ENCODE measurements at places on chromosomes 2 and 18.

DNA sequence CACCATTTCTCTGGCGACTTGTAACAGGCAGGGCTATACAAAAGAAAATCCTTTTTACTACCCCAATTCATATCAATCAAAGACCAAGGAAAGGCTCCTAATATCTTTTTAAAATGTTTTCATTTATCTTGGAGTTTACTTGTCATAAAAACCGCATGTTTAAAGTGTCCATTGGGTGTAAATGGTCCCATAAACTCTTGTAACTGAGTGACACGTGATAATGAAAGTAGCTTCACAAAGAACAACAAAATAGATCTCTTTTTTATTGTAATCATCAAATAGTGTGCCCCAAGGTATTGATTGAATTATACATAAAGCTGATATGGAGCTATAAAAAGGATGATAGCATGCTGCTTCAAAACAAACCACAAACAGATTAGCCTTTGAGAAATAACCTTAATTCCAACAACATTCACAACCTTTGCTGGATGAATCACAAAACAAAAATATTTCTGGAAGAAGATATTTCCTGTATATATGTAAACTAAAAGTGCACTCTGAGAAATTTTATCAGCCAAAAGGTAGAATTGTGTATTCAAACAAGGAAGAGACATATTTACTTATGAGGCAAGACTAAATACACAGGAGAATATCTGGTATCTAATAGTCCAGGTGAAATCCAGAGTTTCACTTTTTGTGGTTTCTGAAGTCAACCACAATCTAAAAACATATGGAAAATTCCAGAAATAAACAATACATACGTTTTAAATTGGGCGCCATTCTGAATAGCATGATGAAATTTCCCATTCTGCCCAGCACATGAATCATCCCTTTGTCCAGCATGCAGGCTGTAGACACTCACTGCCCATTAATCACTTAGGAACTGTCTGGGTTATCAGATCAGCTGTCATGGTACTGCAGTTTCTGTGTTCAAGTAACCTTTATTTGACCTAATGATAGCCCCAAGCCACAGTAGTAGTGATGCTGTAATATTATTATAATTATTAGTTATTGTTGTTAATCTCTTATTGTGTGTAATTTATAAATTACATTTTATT lies 237.5 kb downstream of the PIK3C3 start:
- no peak for DNase-seq

- DNase-seq = no peak
These were observed 45.1 kb upstream of the CD226 start for GRCh38 chr18:69992776-69993175.

DNA sequence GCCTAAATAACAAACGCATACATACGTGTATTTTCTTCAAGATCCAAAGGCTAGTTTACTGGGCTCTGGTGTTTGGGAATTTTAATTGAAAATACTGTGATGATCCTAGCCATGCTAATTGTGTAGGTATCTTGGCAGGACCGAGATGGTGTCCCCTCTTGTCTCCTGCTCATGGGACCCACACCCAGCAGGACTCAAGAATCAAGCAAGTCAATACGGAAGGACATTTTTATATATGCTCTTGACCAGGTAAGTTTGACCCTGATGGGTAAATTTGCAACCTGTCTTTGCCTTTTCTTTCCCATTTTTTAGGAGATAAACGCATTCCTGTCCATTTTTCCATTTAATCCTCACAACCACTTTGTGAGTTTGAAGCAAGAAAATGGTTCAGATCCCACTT lies 111.8 kb upstream of the MYCN start:
- no peak for DNase-seq

GRCh38 chr2:29015701-29016470 lies 34.8 kb downstream of the TOGARAM2 start:
- DNase-seq = no peak

DNA sequence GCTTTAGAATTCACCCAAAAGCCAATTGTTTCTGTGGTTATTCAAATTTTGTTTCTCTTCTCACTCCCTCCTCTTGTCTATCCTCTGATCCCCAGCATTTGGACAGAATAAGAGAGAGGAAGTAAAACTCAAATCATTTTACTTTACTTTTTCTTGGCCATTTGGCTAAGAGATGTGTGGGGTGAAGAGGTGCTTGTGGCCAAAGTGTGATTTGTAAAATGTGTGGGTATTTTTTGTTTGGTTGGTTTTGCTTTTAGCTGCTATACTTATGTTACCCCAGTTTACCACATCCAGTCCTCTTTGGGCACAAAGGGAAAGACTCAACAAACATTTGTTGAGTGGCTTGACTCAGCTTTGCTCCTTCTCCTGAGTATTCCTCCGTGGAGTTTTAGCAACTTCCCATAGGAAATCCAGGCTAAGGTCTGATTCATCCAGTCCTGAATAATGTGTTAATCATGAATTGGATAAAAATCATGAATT lies 109.1 kb upstream of the CYP1B1 start:
- no peak for DNase-seq

GRCh38 chr18:8300751-8301410 lies 308.4 kb upstream of the RAB12 start:
- DNase-seq = no peak

DNA sequence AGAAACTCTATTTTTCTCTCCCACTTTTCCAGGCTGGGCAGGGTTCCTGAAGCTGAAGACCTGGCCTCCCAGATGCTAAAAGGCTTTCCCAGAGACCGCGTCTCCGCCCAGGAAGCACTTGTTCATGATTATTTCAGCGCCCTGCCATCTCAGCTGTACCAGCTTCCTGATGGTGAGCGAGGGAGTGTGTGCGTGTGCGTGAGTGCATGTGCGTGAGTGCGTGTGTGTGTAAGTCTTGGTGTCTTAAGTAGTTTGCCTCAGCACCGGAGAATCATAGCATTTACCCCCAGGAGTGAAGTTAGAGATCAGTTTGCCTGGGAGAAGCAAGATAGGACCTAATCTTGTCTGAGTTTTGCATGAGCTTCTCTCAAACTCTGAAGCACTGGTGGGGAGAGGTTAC lies 73.7 kb downstream of the CDK15 start:
- no peak for DNase-seq

DNA sequence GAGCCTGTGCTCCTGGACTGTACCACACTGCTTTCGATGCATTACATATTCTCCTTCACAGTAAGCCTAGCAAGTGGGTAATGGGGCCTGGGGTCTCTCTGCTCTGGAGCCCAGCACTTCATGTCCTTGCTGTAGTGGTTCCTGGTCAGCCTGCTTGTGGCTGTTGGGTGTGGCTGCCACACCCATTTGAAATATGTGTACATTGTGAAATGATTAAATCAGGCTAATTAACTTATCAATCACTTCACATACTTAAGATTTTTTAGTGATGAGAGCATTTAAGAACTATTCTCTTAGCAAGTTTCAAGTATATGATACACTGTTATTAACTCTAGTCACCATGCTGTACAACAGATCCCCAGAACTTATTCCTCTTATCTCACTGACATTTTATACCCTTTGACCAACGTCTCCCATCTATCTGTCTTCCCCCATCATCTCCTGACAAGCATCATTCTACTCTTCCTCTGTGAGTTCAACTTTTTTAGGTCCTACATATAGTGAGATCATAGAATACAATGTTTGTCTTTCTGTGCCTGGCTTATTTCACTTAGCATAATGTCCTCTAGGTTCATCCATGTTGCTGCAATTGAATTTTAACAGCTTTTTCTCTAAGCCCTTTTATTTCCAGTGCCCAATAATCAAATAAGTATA lies 92.1 kb downstream of the LYPD6 start:
- DNase-seq = no peak

- no peak for DNase-seq
These were observed 139.6 kb upstream of the MYCN start for GRCh38 chr2:15800495-15801329.

DNA sequence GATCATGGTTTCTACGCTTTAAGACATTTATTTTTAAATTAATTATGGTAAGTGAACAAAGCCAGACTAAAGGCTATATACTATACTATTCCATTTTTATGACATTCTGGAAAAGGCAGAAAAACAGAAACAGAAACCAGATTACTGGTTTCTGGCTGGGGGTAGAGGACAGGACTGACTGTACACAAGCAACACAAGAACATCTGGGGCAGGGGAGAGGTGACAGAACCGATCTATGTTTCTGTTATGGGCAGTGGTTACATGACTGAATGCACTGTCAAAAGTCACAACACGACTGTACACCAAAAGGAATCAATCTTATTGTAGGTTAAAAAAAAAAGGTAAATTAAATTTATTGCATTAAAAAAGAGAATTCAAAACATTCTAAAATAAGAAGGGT lies 64.7 kb downstream of the PTPN2 start:
- DNase-seq = no peak

DNA sequence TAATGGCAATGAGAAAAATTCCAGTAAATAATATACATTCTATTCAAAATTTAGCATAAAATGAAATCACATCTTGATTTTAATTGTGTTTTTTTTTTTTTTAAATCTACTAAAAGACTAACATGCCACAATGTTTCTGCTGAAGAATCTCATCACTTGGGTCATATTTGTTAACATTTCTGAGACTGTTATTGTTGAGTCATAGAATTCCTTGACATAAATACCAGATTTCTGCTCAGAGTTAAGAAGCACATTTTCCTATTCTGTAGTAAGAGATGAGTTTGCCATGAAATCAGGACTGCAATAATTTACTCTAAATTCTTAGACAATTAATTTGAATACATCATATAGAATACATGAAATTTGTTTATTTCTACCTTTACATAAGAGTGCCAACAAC lies 154.9 kb upstream of the KYNU start:
- no peak for DNase-seq

- DNase-seq = no peak
These were observed 135.3 kb downstream of the ZNF236 start for GRCh38 chr18:76957384-76958355.

- DNase-seq = no peak
These were observed 249.4 kb upstream of the SLC14A2 start for GRCh38 chr18:45365835-45366234.

- DNase-seq = no peak
These were observed 103.1 kb downstream of the MCFD2 start for GRCh38 chr2:46812361-46813019.

- DNase-seq = no peak
These were observed at the start of gene HOXD1 for GRCh38 chr2:176187899-176188773. HOXD1 (plus strand) TSS chr2:176188668; CDS start chr2:176188802, 134 bp downstream.

DNA sequence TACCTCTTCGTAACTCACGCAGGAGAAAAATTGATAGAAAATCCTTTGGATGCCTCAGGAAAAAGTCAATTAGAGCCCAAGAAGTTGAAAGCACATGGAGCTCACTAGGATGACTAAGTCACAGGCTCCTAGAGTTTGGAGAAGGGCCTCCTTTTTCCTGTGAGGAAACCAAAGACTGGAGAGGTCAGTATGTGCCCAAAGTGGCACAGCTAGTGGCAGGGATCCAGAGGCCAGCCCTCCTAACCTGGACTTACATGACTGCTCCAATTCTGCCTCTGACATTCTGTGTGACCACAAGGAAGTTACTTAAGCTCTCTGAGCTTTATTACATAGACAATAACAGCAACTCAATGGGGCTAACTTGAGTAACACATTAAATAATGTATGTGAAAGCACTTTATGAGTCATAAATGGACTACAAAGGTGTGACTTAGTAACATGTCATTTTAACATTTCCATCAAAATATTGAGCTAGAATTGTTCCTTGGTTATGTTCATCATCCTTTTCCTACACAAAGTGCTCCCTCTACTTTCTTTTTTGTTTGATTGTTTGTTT lies 91.6 kb downstream of the DHRS9 start:
- DNase-seq = no peak

DNA sequence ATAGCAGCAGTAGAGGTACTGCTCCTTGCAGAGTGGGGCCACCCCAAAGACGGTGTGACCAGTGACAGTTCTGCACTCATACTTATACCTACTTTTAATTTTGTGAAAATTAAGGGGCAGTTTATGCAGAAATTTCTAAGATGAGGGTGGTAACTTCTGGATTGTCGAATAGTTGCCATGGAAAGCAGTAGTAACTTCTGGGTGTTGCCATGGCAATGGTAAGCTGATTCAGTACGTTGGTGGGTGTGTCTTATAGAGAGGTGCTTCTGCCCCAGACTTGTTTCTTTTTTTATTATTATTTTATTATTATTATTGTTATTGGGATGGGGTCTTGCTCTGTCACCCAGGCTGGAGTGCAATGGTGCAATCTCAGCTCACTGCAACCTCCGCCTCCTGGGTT lies 82.8 kb upstream of the L3MBTL4 start:
- no peak for DNase-seq

- no peak for DNase-seq
These were observed 11.8 kb upstream of the FTCDNL1 start for GRCh38 chr2:199862788-199863187.

- DNase-seq = no peak
These were observed 1.2 kb downstream of the SAP130 start for GRCh38 chr2:128026448-128027277.

GRCh38 chr2:158577141-158577540 lies 120.4 kb downstream of the PKP4 start:
- no peak for DNase-seq

- no peak for DNase-seq
These were observed 18.7 kb downstream of the SS18 start for GRCh38 chr18:26071725-26072124.

- no peak for DNase-seq
These were observed 284.7 kb upstream of the HDAC4 start for GRCh38 chr2:239685556-239685955.

GRCh38 chr2:109255654-109256053 lies 126.6 kb downstream of the SH3RF3 start:
- DNase-seq = no peak

DNA sequence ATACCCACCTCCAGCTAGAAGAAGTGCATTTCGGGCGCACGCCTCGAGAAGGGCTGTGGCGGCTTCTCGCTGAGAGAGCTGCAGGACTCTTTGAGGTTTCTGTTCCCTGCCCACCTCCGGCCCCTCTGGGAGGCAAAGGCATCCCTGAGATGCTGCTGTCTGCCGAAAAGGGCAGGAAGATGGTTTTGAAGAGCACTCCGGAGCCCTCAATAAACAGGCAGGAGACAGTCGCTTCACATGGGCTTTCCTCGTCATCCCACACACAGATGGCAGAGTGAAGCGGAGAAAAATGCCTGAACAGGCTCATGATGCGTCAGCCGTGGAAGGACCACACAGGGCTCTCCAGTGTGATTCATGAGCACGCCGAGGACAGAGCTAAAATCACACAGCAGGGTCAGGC lies 25.4 kb upstream of the GLI2 start:
- DNase-seq = no peak

DNA sequence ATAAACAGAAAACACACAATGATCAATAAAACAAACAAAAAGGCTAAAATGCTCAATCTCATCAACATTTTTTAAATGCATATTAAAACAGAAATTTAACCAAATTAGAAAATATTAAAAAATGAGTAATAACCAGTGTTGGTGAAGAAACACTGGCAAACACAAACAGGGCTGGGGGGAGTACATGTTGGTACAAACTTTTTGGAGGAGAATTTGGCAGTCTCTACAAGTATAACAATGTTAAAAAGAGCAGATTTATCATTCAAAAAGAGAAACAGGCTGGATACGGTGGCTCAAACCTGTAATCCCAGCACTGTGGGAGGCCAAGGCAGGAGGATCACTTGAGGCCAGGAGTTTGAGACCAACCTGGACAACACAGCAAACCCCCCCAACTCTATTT lies 13.9 kb downstream of the MOB1A start:
- no peak for DNase-seq
